Dermis blood vessel endothelial cell (primary cell): ENCODE measurements at places on chromosomes 7 and 10. TPM values are rescaled to one million over a fixed set of nuclear protein-coding genes. Genes with fewer than 3 reads are reported as not detected.

DNA sequence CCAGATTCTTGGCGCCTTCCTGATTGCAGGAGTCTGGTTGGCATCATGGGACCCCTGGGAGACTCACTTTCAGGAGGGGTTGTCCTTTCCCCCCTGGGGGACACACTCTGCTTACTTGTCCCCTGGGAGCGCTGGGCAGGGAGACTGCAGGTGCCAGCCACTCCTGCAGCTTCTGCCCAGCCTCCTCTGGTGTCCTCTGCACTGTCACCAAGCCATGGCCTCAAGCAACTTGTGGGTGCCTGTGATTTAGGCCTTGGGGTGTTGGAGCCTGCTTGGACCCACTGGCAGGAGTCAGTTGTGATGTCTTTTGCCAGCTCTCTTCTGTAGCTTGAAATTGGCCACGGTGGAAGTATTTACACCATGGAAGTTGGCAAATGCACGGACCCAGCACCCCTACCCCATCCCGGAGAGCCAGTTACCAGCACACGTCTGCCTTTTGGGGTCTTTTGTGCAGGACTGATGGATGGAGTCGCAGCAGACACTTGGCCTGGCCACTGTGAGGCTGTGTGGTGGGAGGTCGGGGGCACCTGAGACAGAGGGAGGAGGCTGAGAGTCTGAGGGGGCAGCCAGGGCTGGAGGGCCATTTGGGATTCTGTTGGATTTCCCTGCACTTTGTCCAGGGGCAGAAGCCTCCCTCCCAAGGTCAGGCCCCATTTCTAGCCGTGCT is 104.7 kb downstream of the LHPP start:
- no peak for DNase-seq

- no peak for DNase-seq
Measured at GRCh38 chr7:159197066-159197975, 52.7 kb upstream of the VIPR2 start.

DNA sequence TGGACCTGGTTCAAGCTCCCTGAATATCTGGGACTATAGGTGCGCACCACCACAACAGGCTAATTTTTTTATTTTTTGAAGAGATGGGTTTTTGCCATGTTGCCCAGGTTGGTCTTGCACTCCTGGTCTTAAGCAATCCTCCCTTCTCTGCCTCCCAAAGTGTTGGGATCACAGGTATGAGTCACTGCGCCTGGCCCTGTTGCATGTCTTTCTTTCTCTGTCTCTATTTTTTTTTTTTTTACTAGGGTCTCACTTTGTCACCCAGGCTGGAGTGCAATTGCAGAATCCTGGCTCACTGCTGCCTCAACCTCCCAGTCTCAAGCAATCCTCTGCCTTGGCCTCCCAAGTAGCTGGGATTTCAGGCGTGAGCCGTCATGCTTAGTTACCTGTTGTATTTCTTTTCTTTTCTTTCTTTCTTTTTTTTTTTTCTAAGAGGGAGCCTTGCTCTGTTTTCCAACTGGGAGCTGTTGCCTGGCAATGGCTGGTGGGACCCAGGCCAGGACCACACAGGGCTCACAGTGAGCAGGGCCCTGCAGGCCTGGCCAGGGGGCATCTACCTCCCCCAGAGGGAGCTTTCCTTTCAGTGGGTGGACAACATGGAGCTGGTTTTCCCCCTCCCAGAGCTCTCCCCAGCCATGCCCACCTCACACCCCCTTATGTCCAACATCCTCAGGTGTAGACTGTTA is 6.0 kb downstream of the MYL7 start:
- DNase-seq, result no peak

DNA sequence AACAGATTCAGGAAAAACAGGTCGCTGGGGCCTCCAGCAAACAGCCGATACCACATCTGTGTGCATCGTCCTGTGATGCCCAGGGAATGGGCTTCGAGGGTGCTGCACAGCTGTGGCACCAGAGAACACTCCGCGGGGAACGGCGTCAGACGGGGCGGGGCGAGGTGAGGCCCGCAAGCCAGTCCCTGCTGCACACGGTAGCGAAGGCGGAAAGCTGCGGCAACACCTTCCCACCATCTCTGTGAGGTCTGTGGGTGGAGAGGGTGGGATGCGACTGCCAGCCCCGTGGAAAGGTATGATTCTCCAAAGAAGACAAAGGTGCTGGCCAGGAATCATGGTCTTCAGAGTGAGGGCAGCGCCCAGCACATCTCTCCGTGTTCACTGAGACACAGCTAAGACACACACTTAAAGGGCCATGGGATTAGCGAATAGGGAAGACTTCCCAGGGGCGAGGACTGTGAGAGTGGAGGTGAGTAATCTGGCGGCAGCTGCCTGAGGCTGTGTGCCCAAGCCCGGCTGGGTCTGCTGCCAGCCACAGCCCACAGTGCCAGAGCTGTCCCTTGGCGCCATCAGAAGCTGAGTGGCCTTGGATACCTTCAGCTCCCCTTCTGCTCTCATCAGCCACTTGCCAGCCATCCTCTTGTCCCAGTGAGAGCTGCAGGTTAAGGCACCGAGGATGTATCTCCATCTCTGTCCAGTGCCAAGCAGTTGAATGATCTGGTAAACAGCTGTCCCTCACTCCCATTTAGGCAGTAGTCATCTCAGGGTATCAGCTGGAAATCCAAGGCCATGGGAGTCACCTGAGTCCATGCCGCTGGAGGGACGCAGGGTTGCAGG is 17.6 kb downstream of the PRKAG2 start:
- no peak for DNase-seq

GRCh38 chr7:131625817-131626372 is 69.5 kb upstream of the PODXL start:
- DNase-seq, result peak; percentile 85

DNA sequence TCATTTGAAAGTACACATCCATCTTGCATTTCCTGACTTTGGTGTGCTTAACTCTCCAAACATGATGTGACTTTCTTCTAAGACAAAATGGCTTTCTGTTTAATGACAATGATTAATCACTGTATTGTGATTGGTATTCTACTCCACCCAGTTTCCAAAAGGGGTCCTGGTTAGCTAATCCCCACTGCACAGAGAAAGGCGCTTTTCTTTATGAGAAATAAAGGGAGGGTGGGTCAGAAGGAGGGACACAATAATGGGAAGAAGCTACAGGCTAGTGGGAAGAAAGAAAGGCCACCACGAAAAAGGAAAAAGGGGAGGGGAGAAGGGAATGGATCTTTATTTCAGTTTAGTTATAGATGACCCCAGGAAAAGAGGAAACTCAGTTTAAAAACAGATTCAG is 69.2 kb downstream of the PRTFDC1 start:
- DNase-seq, result no peak

- DNase-seq, result no peak
Measured at GRCh38 chr7:32659853-32660252, 164.6 kb downstream of the AVL9 start.

GRCh38 chr10:118792526-118792925 is 37.8 kb upstream of the CACUL1 start:
- DNase-seq, result no peak

DNA sequence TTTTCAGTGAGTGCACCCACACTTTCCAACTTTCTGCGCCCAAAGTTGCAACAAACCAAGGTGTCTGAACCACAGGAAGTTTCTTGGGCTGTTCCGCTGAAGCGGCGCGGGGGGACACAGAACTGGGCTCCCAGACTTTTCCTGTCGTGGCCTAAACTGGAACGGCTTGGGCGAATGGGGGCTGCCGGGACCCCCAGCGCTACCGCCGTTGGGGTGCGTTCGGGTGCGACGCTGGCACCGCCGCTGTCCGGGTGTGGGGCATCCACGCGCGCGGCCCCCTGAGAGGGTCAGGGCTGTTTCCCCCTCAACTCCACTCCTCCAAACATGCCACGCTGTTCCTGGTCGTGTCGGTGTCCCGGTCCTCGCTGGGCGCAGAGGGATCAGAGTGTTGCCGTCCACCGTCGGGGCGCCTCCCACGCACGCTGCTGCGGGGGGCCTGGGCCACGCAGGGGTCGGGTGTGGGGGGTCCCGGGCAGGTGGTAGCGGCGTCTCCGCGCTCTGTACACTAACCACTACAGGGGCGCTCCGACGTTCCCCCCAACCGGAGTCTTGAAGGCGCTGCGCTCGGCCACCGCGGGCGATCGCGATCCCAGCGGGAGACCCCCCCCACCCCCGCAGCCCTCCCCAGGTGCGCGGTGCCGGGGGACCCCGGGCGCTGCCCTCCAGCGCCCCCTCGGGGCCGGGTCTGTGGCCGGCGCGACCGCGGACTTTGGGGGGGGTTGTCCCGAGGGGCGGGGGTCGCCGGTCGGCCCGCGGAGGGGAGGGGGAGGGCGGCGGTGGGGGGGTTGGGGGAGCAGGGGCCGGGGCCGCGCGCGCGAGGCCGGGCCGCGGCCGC is 2.2 kb upstream of the CUX1 start:
- peak; percentile 22 for DNase-seq

GRCh38 chr7:138125598-138126111 is 49.4 kb downstream of the AKR1D1 start:
- no peak for DNase-seq

GRCh38 chr7:121119047-121119446 is 130.5 kb downstream of the CPED1 start:
- DNase-seq, result no peak

- no peak for DNase-seq
Measured at GRCh38 chr7:107312418-107312817, 143.6 kb downstream of the HBP1 start.

Gene WEE2
- not detected in 2 replicates for total RNA-seq

Gene CRTAC1
- total RNA-seq, result 0.51 and 1.3 TPM in 2 replicates

- no peak for DNase-seq
Measured at GRCh38 chr7:98771519-98771918, 98.3 kb downstream of the TMEM130 start.

DNA sequence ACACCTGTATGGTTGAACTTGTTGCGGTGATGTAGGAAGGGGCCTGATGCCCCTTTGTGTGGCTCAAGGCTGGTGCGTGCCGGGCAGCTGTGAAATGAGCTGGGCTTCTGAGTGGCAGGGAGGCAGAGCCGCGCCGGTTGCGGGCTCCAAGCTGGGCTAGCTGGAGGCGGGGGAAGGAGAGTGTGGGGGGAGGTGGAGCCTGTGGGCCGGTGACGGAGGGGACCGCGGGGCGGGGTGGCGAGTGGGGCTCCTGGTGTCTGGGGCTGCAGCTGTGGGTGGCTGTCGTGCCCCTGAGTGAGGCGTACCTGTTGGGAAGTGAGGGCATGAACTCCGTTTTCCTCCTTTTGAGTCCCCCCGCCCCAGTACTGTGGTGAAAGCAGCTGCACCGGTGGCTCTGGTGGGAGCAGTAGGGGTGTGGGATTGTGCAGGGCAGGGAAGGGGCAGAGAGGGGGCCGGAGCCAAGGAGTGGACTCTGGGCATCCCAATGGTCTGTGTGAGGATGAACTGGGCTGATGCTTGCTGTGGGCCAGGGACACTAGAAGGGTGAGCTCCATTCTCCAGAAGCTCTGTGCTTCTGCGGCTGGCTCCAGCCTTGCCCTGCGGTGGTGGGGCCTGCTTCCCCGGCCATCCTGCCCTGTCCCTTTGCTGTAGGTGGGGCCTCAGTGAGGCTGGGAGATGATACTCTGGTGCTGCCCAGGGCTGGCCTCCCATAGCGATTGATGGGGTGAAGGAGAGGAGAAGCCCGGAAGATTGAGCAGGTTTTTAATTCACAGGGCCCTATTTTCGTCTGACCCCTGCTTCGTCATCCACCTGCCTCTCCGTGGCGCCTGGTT is 41.7 kb downstream of the INPP5A start:
- no peak for DNase-seq

DNA sequence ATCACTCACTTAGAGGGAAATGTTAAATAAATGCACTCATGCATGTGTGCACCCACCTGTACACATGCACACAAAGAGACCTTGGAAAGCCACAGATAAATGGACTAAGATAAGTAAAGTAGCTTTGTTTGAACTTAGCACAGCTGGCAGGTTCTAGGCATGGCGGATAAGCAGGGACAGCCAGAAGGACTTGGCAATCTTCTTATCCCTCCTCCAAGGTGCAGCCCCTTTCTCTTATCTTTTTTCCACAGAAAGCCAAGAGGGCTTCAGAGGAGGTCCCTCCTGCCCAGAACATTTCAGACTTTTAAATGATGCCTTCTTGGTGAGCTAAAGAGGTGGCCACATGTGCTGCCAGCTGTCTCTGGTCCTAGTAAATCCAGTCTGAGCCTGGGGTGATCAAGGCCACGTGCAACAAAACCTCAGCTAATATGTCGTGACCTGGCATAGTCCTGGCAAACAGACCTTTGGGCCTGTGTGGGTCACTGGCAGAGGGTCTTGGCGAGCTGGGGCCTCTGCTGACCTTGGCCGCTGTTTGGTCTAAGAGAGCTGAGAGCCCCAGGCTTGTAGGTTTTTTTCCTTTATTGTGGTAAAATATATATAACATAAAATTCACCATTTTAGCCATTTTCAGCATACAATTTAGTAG is 43.2 kb upstream of the SLC35B4 start:
- no peak for DNase-seq

- no peak for DNase-seq
Measured at GRCh38 chr7:117929237-117929636, 56.0 kb upstream of the CTTNBP2 start.

Gene TWIST1
- not detected in 2 replicates for total RNA-seq

DNA sequence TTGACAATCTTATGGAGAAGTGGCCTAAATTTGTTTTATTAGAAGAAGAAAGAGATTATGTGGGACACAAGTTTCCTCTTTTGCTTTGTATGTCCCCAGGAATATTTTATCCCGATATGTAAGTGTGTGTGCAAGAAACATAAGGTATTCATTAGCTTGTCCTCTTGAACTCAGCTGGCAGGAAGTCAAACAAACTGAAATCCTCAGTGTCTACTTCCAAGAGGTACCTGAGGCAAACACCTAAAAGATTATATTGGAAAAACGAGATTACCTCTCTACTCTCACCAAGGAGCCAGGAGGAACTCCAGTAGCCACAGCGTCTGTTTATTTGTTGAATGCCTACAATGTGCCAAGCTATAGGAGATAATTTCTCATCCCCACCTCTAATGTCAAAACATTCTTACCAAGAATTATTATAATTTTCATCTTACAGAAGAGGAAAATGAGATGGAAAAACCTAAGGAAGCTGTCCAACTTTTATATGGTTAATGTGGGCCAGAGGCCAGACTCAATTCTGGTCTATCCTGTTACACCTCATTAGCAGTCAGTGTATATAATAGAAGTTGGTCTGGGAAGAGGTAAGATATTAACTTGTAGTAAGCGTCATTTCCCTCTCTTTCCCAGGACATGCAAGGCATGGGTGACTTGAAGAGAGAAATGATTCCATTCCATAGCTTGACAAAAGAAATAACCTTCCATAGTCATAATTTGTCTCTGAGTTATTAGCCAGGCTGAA is 692.7 kb downstream of the MAGI2 start:
- DNase-seq, result no peak

- DNase-seq, result no peak
Measured at GRCh38 chr10:101224910-101225823, 4.1 kb downstream of the LBX1 start.

Gene CROT
- total RNA-seq, result 4.2 and 4.3 TPM in 2 replicates

DNA sequence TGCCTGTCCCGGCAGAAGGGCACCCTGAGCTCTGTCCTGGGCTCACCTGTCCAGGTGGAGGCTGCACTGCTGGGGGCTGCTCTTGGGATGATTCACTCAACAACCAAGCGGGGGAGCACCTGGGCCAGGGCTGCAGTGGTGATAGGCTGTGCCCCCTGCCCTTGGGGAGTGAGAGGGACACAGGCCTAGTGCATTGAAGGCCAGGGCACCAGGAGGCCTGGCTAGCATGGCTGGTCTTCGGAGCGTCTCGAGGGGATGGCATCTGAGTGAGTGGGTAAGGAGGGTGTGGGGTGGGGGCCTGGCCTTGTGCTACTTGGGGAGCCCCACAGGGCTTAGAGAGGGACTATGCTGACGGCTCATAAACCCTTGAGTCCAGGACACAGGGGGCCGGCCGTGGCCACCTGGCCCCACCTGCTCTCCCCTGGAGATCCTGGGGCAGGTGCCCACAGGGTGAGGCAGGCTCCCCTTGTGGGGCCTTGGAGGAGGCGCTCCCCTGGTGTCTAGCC is 3.1 kb downstream of the PWWP2B start:
- DNase-seq, result no peak

Gene GTF2IRD1
- total RNA-seq, result 6.1 and 7.4 TPM in 2 replicates
